Posterior vena cava (tissue), 2 donors: ENCODE measurements at places on chromosomes 12 and 14. TPM values are rescaled to one million over a fixed set of nuclear protein-coding genes. Genes with fewer than 3 reads are reported as not detected.

Gene DHRS4
- 16.9 TPM for total RNA-seq

Gene RHOJ
- 22.8 TPM for total RNA-seq

Gene OR6C68
- total RNA-seq, result not detected

Gene IKZF4
- 8.6 TPM for total RNA-seq

Gene RERG
- 107 TPM for total RNA-seq

Gene E2F7
- 0.24 TPM for total RNA-seq
